ENCODE measurements at places on chromosomes 12 and 14.

GRCh38 chr12:120093592-120094355, 22.8 kb downstream of the RAB35 start:
- no peak for DNase-seq

GRCh38 chr12:70741256-70741655, 104.0 kb upstream of the PTPRB start:
- no peak for DNase-seq

GRCh38 chr14:59123531-59123930, 64.9 kb upstream of the DAAM1 start:
- no peak for DNase-seq

DNA sequence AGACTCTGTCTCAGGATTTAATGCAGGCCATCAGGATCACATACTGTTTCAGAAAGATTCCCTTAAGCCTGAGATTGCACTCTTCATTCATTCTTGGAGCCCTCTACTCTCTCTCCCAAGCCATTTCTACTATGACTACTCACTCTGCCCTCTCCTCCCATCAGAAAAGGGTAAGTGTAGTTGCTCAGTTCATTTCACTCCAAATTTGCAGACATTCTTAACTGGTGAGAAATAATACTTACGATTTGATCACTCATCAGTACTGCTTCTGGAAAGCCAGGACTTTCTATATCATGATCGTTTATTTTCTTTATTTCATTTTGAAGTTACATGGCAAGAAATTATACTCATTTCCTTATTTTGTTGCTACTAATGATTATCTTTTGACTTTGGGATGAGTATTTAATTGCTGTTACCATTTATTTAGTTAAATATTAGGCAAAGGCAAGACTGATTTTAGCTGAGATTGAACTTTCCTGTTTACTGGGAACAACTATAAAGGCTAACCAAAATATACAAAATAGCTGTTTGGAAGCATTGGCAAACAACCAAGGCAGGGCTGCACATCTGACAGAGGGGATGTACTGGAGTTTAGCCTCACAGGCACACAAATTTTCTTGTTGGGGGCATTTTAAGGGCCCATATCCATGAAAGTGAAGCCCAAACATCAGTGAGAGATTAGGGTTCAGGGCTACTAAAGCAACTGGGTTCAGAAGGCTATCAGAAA, 4.1 kb upstream of the RERG start:
- DNase-seq = no peak

DNA sequence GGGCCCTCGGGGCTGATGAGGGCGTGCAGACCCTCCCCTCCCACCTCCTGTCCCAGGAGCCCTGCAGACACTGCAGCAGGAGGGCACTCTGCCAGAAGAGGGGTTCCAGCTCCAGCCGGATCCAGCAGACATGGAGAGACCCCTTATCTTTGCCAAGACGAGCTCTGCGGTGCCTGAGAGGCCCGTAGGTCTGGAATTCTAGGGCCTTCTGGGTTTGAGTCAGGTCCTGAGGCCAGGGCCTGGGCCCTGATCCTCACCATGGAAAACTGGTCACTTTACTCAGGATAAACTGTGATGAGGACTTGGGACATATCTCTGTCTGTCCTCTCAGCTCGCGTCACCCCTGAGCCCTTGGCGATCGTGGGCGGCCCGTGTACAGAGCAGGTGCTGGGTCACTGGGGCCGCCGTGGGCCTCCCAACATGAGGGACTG, 13.8 kb downstream of the MEG3 start:
- no peak for DNase-seq

DNA sequence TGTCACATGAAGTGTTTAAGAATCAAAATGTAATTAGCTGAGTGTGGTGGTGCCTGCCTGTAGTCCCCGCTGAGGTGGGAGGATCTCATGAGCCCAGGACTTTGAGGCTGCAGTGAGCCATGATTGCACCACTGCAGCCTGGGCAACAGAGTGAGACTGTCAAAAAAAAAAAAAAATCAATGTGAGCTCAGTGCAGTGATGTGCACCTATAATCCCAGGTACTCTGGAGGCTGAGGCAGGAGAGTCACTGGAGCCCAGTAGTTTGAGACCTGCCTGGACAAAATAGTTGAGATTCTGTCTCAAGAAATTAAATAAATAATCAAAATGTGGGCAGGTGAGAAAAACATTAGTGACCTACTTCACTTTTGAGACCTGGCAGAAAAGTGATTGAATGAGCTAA, 140.0 kb downstream of the MON2 start:
- no peak for DNase-seq

- DNase-seq = no peak
These were observed 209.4 kb upstream of the BCL2L14 start for GRCh38 chr12:11861155-11861863.

- DNase-seq = no peak
These were observed 2.6 kb downstream of the NKX2-1 start for GRCh38 chr14:36517242-36518030.
